Activated CD8-positive, alpha-beta memory T cell treated with anti-CD3 and anti-CD28 coated beads, Interleukin-2, amount 50 U/mL, for 4 hours (primary cell): ENCODE measurements at places on chromosomes 12 and 14.

DNA sequence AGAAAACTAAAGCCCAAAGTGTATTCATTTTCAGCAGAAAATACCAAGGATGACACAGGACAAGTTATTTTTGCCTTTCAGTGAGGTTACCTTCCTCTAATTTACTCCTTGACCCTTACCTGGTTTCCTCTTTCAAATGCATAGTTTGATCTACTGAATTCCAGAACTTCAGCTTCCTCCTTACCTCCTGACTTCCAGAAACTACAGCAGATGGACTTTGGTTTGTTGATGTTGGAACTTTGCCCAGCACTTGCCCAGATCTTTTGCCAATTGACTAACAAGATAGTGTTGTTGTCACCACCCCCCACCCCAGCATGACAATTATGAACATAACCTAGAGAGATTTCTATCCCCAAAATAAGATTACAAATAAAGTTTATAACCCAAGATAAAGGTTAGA lies 63.2 kb downstream of the NAV3 start:
- no peak for DNase-seq

DNA sequence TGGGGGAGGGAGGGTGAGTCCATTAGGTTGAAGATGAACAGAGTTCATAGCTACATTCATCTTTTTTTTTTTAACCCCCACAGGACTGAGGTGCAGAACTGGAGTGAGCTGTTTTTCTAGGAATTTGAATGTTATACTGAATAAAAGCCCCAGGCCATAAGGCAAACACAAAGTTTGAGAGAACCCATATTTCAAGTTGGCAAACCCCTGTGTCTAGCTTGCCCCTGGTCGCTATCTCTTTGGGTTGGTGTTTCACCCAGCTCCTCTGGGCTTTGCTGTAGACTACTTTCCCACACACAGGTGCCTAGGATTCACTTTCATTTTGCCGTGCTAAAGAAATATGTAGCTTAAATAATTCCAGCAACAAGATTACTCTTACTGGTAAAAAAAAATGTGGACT lies 5.2 kb upstream of the LMO3 start:
- DNase-seq: no peak

DNA sequence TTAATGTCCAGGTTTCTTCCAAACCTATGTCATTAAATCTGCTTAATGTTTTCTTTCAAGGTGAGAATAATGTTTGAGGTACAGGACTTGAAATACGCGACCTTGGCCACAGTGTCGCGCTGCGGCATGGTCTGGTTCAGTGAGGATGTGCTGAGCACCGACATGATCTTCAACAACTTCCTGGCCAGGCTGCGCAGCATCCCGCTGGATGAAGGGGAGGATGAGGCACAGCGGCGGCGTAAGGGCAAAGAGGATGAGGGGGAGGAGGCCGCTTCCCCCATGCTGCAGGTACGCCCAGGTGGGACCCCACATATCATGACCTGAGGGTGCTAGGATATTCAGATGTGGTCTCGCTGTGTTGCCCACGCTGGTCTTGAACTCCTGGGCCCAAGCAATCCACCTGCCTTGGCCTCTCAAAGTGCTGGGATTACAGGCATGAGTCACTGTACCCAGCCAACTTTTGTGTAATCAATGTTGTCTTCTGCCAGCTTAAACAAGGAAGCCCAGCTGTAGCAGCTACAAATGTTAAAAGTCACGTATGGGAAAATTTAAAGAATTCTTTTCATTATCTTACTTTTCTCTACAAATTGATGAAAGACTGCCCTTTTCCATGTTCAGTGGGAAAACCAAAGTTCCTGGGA lies 50.8 kb downstream of the DYNC1H1 start:
- no peak for DNase-seq

DNA sequence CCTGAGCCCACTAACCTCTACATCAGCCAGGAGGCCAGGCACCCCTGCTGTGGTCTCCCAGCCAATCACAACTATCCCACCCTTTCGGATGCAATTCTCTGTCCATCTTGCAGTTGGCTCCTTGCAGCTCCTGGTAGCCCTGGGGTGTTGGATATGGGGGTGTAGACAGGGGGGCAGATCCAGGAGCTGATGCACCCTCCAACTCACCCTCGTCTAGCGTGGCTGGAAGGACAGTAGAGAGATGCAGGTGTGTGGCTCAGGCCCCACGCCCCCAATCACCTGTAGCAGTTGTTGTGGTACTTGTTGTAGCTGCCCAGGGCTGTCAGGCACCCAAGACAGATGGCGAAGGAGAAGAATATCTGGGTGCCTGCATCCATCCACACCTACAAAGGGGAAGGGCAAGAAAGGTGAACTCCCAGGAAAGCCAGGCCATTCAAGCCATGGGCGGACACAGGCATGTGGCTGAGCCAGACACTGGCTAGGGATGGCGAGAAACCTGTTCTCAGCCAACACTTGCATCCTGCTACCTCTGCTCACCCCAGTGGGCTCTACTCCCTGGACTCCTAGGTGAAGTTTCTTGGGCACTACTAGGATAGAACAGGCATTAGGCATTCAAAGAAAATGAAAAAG lies 13.4 kb upstream of the SLC6A12 start:
- DNase-seq: no peak

DNA sequence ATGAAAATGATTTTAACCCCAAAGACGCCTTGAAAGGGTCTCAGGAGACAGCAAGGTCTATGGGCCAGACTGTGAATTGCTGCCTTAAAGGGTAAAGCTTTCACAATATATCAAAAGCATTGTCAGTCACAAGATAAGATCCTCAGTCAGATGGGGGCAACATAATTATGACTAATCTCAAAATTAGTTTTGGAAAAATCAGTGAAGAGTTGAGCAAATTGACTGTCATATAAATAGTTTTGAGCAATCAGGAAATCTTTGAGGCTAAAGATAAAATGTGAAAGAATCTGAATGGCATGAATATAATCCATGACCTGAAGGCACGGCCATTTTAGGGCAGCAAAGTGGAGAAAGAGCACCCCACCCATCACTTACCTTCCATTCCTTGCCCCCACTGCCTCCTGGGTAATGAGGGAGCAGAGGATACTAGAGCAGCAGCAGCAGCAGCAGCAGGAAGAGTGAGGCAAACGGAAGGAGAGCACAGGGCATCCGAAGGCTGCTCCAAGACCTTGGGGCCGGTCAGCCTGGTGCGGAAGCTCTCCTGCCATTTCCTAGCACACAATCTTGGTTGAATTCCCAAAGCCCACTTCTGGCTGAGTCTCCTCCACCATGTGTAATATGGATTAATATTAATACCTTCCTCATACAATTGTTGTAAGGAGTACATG lies 7.0 kb downstream of the STON2 start:
- no peak for DNase-seq
